ENCODE measurements at places on chromosomes 5 and 9. TPM values are rescaled to one million over a fixed set of nuclear protein-coding genes. Genes with fewer than 3 reads are reported as not detected.

The SLC6A7 gene
- polyA plus RNA-seq: 0.52 TPM

DNA sequence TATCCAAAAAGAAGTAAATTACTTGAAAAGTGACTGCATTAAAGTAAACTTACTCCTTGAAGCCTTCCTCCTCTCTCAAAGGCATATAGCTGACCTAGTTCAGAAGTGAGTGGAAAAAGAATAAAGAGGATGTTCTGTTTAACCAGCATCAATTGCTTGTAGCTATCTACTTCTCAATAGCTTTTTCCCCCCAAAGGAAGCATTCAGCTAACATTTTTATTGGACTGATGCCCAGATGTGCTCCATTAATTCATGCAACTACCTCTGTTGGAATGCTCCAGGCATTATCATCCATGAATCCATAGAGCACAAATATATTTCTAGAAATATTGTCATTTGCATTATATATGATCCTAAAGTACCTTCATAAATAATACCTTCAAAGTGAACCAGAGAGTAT, 132.8 kb downstream of the RASEF start:
- DNase-seq: peak; percentile 16

GRCh38 chr9:135604437-135605237, 34.7 kb downstream of the GLT6D1 start:
- no peak for DNase-seq

DNA sequence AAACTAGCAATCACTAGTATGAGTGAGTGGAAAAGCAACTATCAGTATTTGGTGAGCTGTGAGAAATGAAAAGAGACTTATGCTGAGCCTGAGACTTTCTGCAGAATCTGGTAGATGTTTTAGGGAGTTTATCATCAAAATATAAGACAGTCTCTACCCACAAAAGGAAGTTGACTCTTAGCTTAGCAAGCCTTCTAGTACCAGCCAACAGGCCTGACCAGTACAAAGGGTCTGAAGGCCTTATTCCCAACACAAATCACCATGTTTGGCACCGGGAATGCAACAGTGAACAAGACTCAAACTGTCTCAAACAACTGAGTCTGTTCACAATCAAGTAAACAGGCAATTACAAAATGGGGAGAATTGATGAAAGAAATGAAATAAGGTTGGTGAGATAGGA, 244.4 kb downstream of the CWC27 start:
- no peak for DNase-seq

- no peak for DNase-seq
Measured at GRCh38 chr9:119795395-119795794, 426.2 kb upstream of the BRINP1 start.

GRCh38 chr9:88691811-88692210, 156.8 kb downstream of the NXNL2 start:
- no peak for DNase-seq

Data from muscle of arm (tissue), 14 donors.